ENCODE measurements at places on chromosomes 4 and X.

GRCh38 chr4:138686106-138686835 lies 329.3 kb upstream of the NOCT start:
- DNase-seq: no peak

DNA sequence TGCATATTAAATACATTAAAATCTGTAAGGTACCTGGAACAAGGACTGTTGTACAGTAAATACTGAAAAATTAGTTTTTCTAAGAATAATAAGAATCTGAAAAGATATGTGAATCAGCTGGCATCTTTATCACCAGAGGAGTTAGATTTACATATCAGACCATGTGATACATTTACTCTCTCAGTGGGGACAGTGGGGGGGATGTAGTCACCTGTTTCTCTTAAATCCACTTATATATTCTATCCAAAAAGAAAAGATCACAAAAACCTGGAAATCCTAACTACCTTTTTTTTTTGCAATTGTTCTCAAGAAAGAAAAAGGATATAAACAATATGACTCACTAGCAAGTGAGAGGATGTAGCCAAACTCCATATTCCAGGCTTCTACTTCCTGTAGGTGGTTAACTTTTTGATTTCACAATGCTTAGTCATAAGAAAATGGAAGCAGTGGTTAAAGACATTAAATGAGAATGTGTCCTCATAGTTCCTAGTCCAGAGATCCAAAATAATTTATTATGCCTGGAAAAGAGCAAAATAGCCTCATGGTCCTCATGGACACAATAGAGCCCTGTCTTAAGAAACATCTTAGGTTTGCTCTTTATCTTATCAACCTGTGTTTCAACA lies 22.5 kb upstream of the MYOZ2 start:
- DNase-seq: no peak

- DNase-seq: no peak
These were observed 106.3 kb downstream of the LINC00632 start for GRCh38 chrX:140815868-140816267.

DNA sequence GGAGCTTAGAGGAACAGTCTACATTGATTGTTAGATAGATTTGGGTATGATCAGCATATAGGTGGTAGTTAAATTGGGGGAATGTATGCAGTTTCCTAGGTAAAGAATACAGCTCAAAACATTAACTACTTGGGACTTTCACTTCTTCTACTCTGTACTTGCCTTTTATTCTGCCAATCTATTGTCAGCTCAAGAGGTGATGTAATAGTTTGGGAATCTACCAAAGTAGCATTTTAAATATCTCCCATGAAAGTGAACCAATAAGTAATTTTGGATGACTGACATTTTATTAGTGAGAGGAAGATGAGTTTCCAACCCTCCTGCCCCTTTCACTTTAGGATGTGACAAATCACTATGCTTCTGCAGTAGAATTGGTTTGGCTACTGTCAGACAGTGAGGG lies 43.4 kb downstream of the NUDT6 start:
- DNase-seq: no peak

GRCh38 chrX:153773741-153774575 lies 6.9 kb upstream of the SRPK3 start:
- no peak for DNase-seq

All from NCI-H1436 treated with DMSO at 0.1 percent for 48 hours (cell line).